A549 treated with Hydrocortisone at 1 μM for 4 hours (cell line): ENCODE measurements at places on chromosomes 4 and X. TPM values are rescaled to one million over a fixed set of nuclear protein-coding genes. Genes with fewer than 3 reads are reported as not detected.

CPZ gene
- 0.15 to 0.35 TPM (median 0.24 TPM) in 5 replicates for total RNA-seq

FAM9C gene
- 0.03 to 0.23 TPM in 2 of 5 replicates, not detected in the others for total RNA-seq

TMEM271 gene
- not detected in 5 replicates for total RNA-seq

ASB12 gene
- not detected in 5 replicates for total RNA-seq

CT45A1 gene
- total RNA-seq: not detected in 5 replicates

ANXA10 gene
- total RNA-seq: 2.6 to 3.5 TPM (median 2.7 TPM) in 5 replicates
